ENCODE measurements at places on chromosomes 4 and X.

GRCh38 chr4:168632301-168632725 is 135.5 kb downstream of the PALLD start:
- no peak for DNase-seq

DNA sequence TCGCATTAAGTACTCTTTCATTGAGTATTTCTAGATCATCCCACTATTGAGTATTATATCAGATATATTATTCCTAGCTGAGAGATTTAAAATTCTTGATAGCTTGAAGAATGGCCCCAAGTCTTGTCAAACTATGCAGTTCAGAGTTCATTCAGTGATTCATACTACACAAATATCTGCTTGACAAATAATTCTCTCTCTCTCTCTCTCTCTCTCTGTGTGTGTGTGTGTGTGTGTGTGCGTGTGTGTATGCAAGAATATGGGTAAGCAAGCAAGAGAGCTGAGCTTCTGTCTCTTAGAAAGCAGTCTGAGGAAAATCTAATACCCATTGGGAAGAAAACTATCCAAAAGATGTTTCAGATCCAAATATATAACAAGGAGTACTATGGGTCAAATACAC is 142.0 kb downstream of the SLC10A7 start:
- no peak for DNase-seq

DNA sequence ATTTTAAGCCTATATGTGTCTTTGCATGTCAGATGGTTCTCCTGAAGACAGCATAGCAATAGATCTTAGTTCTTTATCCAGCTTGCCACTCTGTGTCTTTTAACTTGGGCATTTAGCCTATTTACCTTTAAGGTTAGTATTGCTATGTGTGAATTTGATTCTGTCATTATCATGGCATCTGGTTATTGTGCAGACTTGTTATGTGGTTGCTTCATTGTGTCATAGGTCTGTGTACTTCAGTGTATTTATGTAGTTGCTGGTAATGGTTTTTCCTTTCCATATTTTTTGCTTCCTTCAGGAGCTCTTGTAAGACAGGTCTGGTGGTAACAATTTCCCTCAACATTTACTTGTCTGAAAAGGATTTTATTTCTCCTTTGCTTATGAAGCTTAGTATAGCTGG is 1443.5 kb downstream of the FAM133A start:
- no peak for DNase-seq

GRCh38 chrX:9172464-9172850 is 138.5 kb upstream of the FAM9B start:
- DNase-seq = no peak

GRCh38 chr4:17385403-17385802 is 126.5 kb downstream of the QDPR start:
- DNase-seq = no peak

DNA sequence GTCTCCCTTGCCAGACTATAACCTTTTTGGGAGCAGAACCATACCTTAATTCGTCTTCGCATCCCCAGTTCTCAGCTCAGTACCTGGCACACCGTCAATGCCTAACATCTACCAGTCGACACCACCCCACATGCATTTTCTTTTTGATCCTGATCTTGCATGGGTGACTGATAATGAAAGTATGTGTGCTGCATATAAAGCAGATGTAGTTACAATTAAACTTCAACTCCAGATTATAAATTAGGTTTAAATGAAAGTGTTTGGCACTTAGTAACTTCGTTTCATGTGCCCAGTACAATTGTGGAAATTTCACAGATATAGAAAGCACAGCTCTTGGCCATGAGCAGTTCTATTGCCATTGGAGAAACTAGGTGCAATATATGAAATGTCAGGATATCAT is 8.8 kb upstream of the NKX6-1 start:
- no peak for DNase-seq

DNA sequence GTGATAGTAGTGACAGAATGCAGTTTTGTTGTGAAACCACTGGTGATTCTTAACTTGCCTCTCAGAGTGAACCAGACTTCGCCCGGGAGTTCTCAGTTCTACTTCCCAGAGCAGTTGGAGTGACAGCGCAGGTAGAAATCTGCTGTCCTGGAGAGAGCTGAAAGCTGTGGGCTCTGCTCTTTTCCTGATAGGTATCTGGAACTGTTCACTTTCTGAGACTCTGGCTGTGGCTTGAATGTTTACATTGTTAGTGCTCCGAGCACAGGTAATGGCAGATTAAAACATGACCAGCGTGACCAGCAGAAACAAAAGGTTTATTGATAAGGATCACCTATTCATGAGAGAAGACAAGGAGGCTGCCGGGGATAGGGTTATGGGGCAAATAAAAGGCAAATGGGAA is 360.7 kb downstream of the BMPR1B start:
- no peak for DNase-seq

GRCh38 chr4:77454858-77455257 is 150.8 kb upstream of the CXCL13 start:
- DNase-seq = no peak

- no peak for DNase-seq
Measured at GRCh38 chr4:11455201-11455835, 26.6 kb upstream of the HS3ST1 start.

- DNase-seq = no peak
Measured at GRCh38 chr4:14925471-14925870, 76.8 kb upstream of the CPEB2 start.

DNA sequence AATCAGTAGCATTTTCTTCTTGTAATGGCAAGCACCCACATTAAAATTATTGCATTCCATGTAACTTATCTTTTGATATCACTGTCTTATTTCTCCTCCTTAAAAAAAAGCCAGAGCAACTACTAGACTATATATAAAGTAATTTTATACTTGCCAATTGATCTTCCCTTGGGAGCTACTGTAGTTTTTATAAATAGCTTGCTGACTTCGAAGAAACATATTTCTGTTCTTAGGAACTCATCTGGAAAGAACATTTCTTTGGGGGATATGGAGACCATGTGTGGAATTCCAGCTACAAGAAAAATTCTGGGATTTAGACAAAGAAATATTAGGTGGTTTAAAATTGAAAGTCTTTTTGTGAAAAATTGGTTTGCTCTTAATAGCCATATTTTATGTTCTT is 94.9 kb downstream of the BMPR1B start:
- no peak for DNase-seq

DNA sequence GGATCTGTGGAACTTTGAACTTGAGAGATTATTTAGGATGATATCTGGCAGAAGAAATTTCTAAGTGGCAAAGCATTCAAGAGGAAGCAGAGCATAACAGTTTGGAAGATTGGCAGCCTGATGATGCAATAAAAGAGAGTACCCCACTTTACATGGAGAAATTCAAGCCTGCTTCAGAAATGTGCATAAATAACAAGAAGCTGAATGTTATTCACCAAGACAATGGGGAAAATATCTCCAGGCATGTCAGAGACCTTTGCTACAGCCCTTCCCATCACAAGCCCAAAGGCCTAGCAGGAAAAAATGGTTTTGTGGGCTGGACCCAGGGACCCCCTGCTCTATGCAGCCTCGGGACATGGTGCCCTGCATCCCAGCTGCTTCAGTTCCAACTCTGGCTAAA is 420.8 kb downstream of the DTHD1 start:
- DNase-seq = no peak

- DNase-seq = no peak
Measured at GRCh38 chr4:26780539-26780938, 80.1 kb upstream of the STIM2 start.

DNA sequence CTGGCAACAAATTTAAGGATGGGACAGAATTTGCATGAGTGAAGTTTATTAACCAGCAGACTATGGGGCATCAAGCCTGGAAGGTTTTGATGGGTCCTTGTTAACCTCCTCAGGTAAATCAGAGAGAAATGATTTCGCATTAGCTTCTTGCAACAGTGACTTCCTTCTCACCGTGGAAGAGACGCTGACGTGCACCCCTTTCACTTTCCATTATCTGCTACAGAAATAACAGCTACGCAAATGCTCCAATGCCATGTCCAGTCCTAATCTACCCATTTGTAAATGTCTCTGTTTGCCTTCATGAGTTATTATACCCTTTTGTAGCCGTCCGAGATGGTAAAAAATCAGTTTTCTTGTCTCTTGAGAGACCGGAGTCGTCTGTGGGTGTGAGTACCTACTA is 100.3 kb downstream of the SLC34A2 start:
- DNase-seq = no peak

DNA sequence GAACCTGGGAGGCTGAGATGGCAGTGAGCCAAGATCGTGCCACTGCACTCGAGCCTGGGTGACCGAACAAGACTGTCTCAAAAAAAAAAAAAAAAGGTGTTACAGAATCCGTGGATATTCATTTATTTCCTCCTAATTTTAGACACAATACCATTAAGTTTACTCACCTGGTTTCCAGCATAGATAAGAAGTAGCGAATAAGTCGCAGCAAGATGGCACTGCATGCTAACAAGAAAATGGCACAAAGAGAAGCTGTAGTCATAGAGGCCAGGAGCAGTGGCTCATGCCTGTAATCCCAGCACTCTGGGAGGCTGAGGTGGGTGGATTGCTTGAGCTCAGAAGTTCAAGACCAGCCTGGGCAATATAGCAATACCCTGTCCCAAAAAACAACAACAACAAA is 17.0 kb upstream of the MOB1B start:
- DNase-seq = no peak

DNA sequence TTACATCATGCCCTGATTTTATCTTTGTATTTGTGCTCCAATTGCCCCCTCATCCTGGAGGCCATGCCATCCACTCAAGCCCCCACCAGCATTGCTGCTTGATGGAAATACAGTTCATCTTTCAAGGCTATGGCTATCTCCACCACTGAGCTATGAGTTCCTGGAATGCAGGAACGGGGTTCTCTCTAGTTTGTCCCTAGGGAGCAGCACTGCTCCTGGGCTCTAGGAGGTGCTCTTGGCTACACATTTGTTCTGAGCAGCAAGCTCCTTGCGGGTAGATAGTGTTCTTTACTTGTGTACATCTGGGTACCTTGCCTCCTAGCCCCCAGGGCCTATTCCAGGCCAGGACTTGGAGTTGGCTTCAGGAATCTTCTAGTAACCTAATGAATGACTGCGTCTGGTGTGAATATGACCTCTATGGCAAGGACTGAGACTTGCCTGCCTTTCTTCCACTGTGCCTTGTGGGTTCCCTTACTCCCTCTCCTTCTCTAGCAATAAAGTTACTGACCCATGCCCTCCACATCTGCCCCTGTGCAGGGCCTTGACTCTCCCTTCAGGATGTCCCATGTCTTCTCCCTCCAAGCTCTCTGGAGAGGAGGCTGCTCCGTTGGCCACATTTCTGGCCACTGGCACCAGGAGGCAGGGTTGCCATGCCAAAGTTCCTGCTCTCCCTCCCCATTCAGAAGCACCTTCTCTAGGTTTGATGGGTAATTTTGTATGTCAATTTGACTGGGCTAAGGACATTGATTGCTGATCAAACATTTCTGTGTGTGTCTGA is 7.6 kb downstream of the CITED1 start:
- no peak for DNase-seq

- DNase-seq = no peak
Measured at GRCh38 chr4:79046016-79046592, 106.9 kb upstream of the PAQR3 start.

GRCh38 chr4:8553991-8554405 is 26.2 kb upstream of the GPR78 start:
- no peak for DNase-seq

GRCh38 chrX:14902537-14902936 is 29.3 kb downstream of the MOSPD2 start:
- DNase-seq = no peak

GRCh38 chrX:5876984-5877596 is 351.6 kb downstream of the NLGN4X start:
- no peak for DNase-seq

DNA sequence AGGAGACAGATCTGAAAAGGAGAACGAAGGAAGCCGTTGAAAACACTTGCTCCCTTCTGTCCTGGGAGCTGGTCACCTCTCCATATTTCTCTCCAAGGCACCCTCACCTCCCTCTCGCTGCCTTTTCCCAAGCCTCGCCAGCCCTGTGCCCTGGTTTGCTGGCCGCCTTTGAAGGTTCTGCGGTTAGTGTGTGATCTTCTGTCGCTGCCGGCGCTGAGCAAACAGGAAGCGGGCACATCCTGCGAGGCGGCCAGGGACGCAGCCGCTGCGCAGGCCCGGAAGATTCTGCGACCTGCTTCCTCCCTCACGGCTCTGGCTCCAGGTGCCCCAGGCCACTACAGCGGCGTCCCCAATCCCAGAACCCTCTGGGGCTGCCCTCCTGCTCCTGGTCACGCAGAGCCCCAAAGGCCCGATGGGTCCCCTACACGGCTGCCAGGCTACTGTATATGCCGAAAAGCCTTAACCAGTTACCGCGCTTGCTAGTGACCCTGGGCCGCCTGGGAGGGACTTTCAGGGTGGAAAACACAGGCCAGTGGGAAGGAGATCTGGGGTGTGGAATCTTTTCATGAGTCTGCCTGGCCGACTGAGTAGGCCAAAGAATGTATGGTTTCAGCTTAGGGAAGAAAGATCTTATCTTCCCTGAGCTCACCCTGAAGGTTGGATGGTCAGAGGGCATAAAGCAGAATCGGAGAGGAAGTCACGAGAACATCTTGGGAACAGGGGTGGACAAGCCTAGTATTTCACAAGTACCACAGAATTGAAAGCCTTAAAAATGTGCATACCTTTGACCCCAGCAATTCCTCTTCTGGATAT is 2.3 kb upstream of the SASH3 start:
- DNase-seq = peak; percentile 67

GRCh38 chr4:76905521-76905920 is 7.6 kb upstream of the SOWAHB start:
- no peak for DNase-seq

DNA sequence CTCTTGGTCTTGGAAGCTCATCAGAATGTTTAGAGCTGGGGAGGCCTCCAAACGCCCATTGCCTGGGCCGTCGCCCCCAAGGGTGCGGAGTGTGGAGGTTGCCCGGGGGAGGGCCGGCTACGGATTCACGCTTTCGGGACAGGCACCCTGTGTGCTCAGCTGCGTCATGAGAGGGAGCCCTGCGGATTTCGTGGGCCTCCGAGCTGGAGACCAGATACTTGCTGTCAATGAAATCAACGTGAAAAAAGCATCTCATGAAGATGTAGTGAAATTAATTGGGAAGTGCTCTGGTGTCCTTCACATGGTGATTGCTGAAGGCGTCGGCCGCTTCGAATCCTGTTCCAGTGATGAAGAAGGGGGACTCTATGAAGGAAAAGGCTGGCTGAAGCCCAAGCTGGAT is 23.3 kb downstream of the RGS12 start:
- DNase-seq = no peak

GRCh38 chr4:56468097-56468422 is 643 bp downstream of the SRP72 start:
- DNase-seq = peak; percentile 36

DNA sequence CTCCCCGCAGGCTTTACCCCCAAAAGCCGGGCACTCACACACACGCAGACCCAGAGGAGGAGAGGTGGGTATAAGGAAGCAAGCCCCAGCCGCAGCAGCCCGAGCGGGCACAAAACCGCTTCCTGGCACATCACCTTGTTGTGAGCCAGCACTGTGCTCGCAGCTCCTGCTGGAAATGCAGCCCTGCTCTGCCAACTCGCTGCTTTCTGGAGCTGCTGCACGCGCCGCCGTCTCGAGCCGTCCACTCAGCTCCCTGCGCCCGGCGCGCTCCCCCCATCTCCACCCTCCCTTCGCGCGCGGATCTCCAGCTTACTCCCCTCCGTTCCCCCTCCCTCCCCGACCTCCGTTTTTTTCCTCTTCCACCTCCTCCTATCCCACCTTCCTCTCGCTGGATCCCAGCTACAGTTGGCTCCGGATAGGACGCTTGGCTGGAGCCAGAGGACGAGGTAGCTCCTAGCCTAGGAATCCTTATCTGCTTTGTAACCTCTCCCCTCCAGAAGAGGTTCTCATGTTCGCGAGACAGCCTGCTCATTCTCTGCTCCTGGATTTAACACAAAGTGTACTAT is at the start of gene SPOCK3:
SPOCK3 (minus strand) TSS at position 179 of the 566 bp plus-strand sequence.
- peak; percentile 4 for DNase-seq
